ENCODE measurements at places on chromosomes 12 and 14.

DNA sequence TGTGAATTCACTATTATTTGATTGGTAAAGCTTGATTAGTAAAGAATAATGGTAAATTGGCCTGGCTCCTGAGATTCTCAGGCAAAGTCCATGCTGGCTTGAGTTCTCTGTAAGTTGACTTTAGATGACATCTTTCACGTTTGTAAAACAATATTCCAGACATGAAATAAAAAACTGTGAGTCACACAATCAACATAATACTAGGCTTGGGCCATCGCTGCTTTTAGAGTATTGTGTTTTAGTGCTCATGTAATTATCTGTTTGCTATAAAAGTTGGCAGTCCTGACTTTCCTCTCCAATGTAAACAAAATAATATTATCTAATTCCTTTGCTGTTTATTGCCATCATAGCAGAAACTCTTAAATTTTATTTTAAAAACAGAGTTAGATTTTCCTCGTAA lies 3.9 kb upstream of the TBC1D30 start:
- no peak for DNase-seq

DNA sequence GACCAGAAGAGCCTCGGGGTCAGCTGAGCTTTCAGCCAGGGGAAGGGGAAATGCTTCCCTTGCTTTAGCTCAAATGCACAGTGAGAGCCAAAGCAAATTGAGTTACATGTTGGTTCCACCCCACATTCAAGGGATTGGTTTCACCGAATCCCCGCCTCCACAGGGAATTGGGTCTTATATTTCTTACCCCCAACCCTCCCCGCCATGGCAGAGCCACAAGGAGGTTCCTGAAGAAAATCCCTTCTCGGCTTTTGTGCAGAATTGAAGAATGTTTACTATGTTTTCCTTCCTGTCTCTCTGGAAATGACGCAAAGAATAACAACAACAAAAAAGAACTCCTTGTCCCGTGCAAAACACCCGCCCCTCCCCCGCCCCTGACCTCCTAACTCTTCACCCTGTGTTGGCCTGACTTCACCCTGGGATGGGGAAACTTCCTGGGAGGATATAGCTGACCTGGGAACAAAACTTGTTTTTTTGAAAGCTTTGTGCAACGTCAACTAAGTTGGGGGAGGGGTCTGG lies 21.9 kb upstream of the CIPC start:
- DNase-seq = no peak

- no peak for DNase-seq
Measured at GRCh38 chr12:25433581-25434325, 119.3 kb downstream of the LMNTD1 start.

GRCh38 chr12:38141239-38141638 lies 175.3 kb upstream of the ALG10B start:
- no peak for DNase-seq

- no peak for DNase-seq
Measured at GRCh38 chr14:67820428-67820971, 921 bp downstream of the RAD51B start.

DNA sequence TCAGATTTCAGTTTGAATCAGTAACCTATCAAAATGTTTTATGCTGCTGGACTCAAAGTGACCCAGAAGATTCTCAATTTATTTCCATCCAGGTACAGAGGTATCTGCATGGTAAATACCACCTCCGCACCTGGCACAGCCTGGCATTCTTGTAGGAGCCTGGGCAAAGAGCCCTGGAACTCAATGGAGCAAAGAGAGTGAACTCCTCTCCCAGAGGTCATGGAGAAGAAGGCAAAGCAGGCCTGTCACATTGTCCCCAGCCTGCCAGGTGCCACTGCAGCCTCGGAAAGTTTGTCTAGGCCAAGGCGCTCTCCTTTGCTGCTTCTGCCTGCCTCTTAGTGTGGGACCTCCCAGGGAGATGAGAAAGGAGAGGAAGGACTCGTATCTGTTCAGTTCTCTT lies 319.8 kb downstream of the ZFP36L1 start:
- no peak for DNase-seq

GRCh38 chr14:28709571-28710305 lies 56.8 kb upstream of the FOXG1 start:
- DNase-seq = no peak

GRCh38 chr12:119447126-119447525 lies 112.6 kb downstream of the CCDC60 start:
- DNase-seq = no peak

GRCh38 chr12:91103624-91104023 lies 7.7 kb downstream of the LUM start:
- DNase-seq = no peak

- no peak for DNase-seq
Measured at GRCh38 chr14:99360774-99361595, 89.0 kb upstream of the BCL11B start.

DNA sequence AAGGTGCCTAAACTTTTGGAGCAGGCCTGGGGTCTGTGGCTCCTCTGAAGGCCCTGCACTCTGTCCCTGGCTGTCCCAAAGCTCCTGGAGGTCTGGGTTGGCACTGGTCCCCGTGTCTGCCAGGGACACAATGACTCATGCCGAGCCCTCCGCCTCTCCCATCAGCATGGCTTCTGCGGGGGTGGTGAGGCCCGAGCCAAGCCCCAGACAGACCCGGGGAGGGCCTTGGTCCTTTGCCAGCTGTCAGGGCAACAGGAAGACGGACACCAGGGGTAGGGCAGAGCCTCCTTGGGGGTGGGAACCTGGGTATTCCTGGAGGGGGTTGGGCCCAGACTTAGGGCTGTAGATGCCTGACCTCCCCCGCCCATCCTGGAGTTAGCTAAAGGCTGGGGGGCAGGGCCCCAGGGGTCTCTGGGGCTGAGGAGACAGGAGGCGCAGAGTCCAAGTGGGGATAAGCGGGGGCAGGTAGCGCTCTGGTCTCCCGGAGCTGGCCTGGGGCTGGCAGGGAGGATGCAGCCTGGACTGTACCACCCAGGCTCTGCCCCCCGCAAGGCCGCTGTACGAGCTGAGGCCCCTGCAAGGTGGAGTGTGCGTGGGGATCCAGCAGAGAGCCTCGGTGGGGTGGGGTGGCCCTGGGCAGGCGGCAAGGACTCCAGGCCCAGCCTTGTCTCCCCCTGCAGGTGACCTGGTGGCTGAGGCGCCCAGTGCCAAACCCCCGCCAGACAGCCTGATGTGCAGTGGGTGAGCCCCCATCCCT lies 16.4 kb upstream of the PUS1 start:
- no peak for DNase-seq

GRCh38 chr12:7221486-7221885 lies 32.0 kb downstream of the PEX5 start:
- no peak for DNase-seq

GRCh38 chr14:26963711-26964110 lies 365.9 kb upstream of the NOVA1 start:
- DNase-seq = no peak

GRCh38 chr12:121827351-121828099 lies 23.7 kb downstream of the SETD1B start:
- DNase-seq = no peak

GRCh38 chr12:101995684-101996083 lies 66.1 kb downstream of the WASHC3 start:
- no peak for DNase-seq

DNA sequence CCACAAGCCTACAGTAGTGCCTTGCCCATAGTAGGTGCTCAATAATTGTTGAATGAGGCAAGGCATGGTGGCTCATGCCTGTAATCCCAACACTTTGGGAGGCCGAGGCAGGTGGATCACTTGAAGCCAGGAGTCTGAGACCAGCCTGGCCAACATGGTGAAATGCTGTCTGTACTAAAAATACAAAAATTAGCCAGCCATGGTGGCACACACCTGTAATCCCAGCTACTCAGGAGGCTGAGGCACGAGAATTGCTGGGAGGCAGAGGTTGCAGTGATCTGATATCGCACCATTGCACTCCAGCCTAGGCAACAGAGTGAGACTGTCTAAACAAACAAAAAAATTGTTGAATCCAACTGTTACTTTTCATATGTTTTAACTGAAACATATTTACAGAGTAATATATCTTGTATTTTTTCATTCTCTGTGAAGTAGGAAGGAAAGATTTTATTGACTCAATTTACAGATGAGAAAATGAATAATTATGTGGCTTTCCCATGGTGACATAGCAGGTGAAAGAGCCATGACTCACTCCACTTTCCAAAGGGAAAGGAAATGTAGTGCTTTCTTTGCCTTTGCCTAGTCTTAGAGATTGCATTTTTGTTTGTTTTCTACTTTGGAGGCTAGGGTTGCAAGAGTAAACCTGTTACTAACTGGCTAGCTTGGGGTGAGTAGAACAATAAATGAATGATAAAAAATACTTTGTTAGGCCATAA lies 95.4 kb upstream of the SLC38A4 start:
- DNase-seq = no peak

GRCh38 chr14:65210118-65210821 lies 108.0 kb upstream of the MAX start:
- no peak for DNase-seq

DNA sequence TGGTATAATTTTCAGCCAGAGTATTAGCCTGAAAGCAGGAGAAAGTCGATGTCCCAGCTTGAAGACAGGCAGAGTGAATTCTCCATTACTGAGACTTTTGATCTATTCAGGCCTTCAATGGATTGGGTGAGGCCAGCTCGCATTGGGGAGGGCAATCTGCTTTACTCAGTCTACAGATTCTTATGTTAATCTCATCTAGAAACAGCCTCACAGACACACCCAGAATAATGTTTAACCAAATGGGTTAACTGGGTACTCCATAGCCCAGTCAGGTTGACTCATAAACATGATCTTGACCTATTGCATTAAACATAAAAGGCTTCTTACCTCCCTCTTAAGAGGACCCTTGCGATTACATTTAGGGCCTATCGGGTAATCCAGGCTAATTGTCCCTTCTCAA lies 118.0 kb downstream of the KTN1 start:
- DNase-seq = no peak

GRCh38 chr14:31596342-31597095 lies 35.3 kb downstream of the NUBPL start:
- DNase-seq = no peak

GRCh38 chr14:90628825-90629224 lies 187.4 kb downstream of the TTC7B start:
- no peak for DNase-seq

GRCh38 chr12:55722948-55723347 lies 2.8 kb downstream of the RDH5 start:
- no peak for DNase-seq

- no peak for DNase-seq
Measured at GRCh38 chr14:95156161-95157047, 925 bp downstream of the DICER1 start.

DNA sequence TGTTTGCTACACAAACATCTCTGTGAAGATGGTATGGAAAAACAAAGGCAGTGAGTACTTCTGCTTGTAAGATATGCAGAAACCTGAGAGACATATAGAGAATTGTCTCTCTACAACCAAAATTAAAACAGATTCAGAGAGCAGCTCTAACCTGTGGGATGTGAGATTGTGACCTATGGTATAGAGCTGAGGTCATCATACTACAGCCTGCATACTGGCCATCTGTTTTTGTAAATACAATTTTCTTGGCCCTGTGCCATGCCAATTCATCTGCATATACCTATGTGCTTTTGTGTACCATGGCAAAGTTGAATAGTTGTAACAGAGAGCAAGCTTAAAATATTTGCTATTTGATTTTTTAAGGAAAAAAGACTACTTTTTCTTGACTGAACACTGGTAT lies 99.6 kb downstream of the LMO3 start:
- no peak for DNase-seq

- no peak for DNase-seq
Measured at GRCh38 chr14:51202914-51203665, 37.0 kb upstream of the TMX1 start.

DNA sequence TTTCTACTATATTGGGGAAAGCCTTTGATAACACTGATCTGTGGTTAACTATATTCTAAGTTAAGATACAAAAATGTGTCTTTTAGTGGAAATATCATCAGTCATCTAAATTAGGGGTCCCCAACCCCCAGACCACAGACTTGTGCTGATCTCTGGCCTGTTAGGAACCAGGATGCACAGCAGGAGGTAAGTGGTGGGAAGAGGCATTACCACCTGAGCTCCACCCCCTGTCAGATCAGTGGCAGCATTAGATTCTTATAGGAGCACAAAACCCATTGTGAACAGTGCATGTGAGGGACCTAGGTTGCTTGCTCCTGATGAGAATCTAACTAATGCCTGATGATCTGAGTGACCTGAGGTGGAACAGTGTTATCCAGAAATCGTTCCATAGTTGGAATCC lies 28.3 kb upstream of the LIN7A start:
- no peak for DNase-seq

GRCh38 chr14:70780396-70781075 lies 28.8 kb downstream of the MAP3K9 start:
- DNase-seq = no peak

DNA sequence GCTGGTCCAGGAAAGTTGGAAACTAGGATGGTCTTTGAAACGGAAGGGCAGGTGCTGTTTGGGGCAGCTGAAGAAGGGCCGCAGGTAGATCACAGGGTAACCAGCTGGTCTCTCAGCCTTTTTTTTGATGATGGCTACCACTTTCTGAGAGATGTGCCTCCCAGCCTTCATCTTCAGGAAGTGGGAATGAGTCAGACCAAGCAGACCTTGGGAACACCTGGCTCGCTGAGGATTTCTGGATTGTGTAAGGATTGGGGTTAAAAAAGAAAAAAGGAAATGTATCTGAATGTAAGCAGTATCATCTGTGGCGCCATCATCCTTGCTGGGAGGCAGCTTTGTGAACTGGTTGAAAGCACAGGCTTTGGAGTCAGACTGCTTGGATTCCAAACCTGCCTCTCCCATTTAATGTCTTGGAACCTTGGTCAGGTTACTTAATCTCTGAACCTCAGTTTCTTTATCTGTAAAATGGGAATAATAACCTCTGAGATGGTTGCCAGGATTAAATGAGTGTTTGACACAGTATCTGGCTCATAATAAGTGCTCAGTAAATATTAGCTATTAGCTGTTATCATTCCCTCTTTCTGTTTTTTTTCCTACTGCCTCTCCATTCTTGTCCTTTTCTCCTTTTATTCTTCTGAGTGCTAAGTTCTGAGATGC lies 1.7 kb downstream of the PRPF40B start:
- no peak for DNase-seq

- DNase-seq = no peak
Measured at GRCh38 chr14:25464078-25464477, 414.1 kb upstream of the STXBP6 start.

GRCh38 chr12:120750806-120751205 lies 25.2 kb downstream of the ACADS start:
- no peak for DNase-seq
